ENCODE measurements at places on chromosomes 2 and 18. TPM values are rescaled to one million over a fixed set of nuclear protein-coding genes. Genes with fewer than 3 reads are reported as not detected.

- no peak for DNase-seq
Observed at GRCh38 chr18:46759890-46760289, 3.0 kb upstream of the ST8SIA5 start.

GAL3ST2 gene
- not detected for polyA plus RNA-seq

DNA sequence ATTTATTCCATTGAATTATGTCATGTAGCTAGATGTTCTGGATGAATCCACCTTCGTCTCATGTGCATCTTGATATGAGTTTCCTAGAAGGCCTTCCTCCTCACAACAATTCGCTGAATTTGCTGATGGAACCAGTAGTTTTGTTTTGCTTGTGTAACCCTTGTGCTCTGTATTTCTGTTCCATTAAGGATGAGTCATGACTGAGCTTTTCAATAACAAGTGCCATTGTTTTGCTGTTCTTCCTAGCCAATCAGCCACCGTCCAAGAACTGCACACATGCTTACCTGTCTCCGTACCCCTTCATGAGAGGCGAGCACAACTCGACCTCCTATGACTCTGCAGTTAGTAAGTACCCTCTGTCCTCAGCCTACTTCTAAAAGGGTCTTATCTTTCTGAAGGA lies 2.3 kb downstream of the TMEM182 start:
- no peak for DNase-seq

GRCh38 chr2:57965961-57966360 lies 80.6 kb upstream of the VRK2 start:
- DNase-seq: no peak

GRCh38 chr18:9919564-9920232 lies 5.9 kb downstream of the VAPA start:
- DNase-seq: no peak

ADCYAP1 gene
- polyA plus RNA-seq: 36.3 TPM

DSG4 gene
- not detected for polyA plus RNA-seq

All from pancreas (tissue), 10 donors.